ENCODE measurements at places on chromosomes 11 and 22. TPM values are rescaled to one million over a fixed set of nuclear protein-coding genes. Genes with fewer than 3 reads are reported as not detected.

GRCh38 chr11:73225851-73226250 lies 7.8 kb downstream of the P2RY2 start:
- H3K4me1 ChIP-seq = no peaks in the 10 kb centered on the region
- H3K27me3 ChIP-seq = peaks cover 53% of the 10 kb centered on the region

- peaks cover 19% of the 10 kb centered on the region for H3K4me1 ChIP-seq
- H3K4me3 ChIP-seq = no peak overlapping the region
- no peaks in the 10 kb centered on the region for H3K36me3 ChIP-seq
- H3K27me3 ChIP-seq = no peaks in the 10 kb centered on the region
- no peak for DNase-seq
These were observed 50.1 kb downstream of the LRRC32 start for GRCh38 chr11:76620489-76620888.

DNA sequence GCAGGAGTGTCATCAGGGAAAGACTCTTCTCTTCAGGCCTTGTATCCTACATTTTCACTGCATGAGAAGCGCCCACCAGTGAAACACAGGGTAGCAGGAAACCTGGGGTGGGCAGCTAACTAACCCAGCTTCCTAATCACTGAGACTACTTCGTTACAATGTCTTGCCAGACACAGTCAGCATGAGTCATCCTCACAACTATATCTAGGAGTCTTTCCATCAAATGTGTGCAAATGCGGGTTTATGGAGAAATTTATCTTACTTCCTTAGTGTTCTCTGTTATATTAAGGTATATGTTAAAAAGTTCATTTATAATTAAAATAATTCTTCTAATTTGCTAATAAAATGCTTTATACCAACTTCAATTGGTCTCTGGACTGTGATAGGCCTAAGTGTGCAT lies 79.9 kb upstream of the RAB1B start:
- no peak overlapping the region for H3K4me3 ChIP-seq
- no peak for DNase-seq
- peaks cover 4% of the 10 kb centered on the region for H3K36me3 ChIP-seq
- no peaks in the 10 kb centered on the region for H3K27me3 ChIP-seq

- H3K27me3 ChIP-seq = no peaks in the 10 kb centered on the region
- no peak overlapping the region for H3K27ac ChIP-seq
- DNase-seq = no peak
- H3K36me3 ChIP-seq = no peaks in the 10 kb centered on the region
These were observed 95.5 kb downstream of the PGR start for GRCh38 chr11:101034076-101034475.

- no peaks in the 10 kb centered on the region for H3K36me3 ChIP-seq
- peak overlapping the region; percentile 8 for H3K27ac ChIP-seq
- H3K4me3 ChIP-seq = no peak overlapping the region
These were observed 21.2 kb downstream of the SCGB1A1 start for GRCh38 chr11:62439785-62440602.

DNA sequence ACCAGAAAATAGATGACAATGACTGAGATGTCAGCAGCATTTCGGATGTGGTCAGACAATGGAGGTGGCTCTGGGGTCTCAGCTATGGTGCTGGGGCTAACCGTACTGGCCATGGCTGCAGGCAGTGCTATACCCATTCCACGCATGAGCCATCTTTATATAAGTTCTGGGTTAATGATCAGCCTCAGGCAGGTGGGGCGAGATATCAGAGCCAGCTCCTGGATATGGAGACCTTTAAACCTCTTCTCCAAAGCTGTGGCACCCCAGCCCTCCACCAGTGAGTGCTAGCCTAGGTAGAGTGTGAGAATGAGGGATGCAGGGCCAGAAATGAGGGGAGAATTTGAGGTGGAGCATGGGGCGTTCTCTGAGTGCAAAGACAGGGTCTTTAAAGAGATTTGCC lies at the start of gene SLC5A4:
Gene SLC5A4 (minus strand): TSS at position 131 of the 400 bp plus-strand sequence. CDS start 18 bp downstream, at position 113.
- H3K27ac ChIP-seq = no peak within 1 kb of the TSS
- no peak for DNase-seq
- no peaks in the 10 kb centered on the region for H3K4me1 ChIP-seq
- H3K4me3 ChIP-seq = no peak within 1 kb of the TSS

DNA sequence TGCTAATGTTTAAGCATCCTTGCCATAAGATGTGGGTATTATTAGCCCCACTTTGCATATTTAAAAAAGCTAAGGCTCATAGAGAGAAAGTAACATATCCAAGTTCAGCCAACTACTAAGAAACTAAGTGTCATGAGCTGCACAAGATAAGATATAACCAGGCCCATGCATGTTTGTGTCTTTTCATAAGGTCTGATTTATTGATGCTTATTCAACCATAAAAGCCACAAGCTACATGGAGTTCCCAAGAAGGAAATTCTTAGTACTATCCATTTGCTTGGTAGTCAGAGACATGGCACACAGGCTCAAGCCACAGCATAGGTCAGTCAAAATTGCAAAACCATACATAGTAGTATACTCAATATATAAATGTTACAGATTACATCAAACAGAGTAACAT lies 488.5 kb downstream of the SOX6 start:
- no peak for DNase-seq
- H3K27me3 ChIP-seq = peaks cover 2% of the 10 kb centered on the region
- H3K4me1 ChIP-seq = no peaks in the 10 kb centered on the region
- H3K36me3 ChIP-seq = no peaks in the 10 kb centered on the region
- H3K27ac ChIP-seq = no peak overlapping the region

DNA sequence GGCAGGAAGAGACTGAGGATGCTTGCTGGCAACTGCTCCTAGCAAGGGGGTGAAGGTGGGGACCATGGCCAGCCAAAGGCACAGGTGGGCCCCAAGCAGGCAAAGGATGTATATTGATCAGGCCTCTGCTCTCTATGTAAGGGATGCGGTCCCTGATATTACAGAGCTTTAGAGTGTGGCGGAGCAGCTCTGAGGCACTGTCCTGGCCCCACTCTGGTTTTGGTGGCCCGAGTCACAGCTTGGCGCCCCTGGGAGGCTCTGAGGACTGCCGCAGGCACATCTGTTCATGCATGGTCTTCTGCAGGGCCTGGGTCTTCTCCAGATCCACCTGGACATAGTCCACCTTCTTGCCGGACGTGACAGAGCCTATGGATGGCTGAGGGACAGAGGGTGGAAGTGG lies 45.5 kb downstream of the GAB4 start:
- no peak overlapping the region for H3K27ac ChIP-seq
- H3K4me3 ChIP-seq = no peak overlapping the region
- DNase-seq = no peak

DNA sequence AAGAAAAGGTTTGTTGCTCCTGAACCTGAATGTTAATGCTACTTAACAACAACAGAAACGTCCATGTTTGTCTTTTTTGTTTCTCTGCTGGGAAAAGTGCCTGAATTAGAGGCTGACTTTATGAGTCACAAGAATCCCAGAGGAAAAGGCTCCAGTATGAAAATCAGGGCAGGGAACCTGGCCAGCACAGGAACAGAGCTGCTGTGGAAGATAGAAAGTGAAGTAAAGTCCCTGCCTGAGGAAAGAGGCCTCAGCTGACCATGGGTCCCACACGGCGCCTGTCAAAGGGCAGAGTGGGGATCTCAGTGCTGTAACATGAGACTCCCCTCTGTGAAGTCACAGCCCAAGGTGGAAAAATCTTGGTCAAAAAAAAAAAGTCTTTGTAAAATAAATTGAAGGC lies 632.3 kb upstream of the CCDC90B start:
- no peaks in the 10 kb centered on the region for H3K27me3 ChIP-seq
- no peaks in the 10 kb centered on the region for H3K36me3 ChIP-seq

- H3K4me3 ChIP-seq = no peak overlapping the region
- DNase-seq = no peak
- H3K36me3 ChIP-seq = no peaks in the 10 kb centered on the region
These were observed 76.6 kb upstream of the LMO1 start for GRCh38 chr11:8340296-8340695.

DNA sequence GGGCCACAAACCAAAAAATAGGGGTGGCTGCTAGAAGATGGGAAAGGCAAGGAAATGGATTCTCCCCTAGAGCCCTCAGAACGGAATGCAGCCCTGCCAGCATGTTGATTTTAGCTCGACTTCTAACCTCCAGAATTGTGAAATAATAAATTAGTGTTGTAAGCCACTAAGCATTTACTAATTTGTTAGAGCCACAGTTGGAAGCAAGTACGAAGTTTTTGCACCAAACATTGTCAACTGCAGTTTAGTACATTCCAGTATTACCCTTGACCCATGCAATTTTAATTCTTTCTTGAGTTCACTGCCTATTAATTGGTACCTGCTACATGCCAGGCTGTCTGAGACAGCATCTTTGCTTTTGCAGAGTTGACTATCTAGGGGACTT lies 32.2 kb downstream of the PARVA start:
- H3K27me3 ChIP-seq = peaks cover 17% of the 10 kb centered on the region
- DNase-seq = no peak
- no peaks in the 10 kb centered on the region for H3K36me3 ChIP-seq
- H3K4me1 ChIP-seq = no peaks in the 10 kb centered on the region
- H3K4me3 ChIP-seq = no peak overlapping the region

GRCh38 chr11:8269636-8270035 lies 6.0 kb upstream of the LMO1 start:
- H3K27me3 ChIP-seq = no peaks in the 10 kb centered on the region
- H3K36me3 ChIP-seq = no peaks in the 10 kb centered on the region
- no peaks in the 10 kb centered on the region for H3K4me1 ChIP-seq
- no peak for DNase-seq

DNA sequence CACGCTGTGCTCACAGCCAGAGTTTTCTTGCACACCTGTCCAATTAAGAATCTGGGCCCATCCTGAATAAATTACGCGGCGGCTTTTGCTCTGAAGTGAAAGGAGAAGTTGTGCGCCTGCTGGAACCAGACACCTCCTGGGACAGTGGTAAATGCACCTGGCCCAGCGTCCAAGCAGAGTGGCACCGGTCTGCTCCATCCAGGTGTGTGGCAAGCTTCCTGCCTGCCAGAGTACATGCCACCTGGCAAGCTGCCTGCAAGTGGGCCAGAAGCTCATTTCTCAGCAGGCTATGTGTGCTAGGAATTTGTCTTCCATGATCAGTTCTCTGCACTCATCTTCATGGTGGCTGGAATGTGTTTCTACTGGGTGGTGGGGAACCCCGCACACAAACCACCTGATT lies 660.6 kb downstream of the ETS1 start:
- no peaks in the 10 kb centered on the region for H3K4me1 ChIP-seq
- no peak overlapping the region for H3K27ac ChIP-seq
- no peak for DNase-seq
- no peaks in the 10 kb centered on the region for H3K27me3 ChIP-seq
- no peaks in the 10 kb centered on the region for H3K36me3 ChIP-seq
- no peak overlapping the region for H3K4me3 ChIP-seq

- H3K27ac ChIP-seq = peak overlapping the region; percentile 74
- peaks cover 25% of the 10 kb centered on the region for H3K4me1 ChIP-seq
- DNase-seq = peak; percentile 60
- H3K36me3 ChIP-seq = peaks cover 26% of the 10 kb centered on the region
- H3K4me3 ChIP-seq = peak overlapping the region; percentile 63
These were observed 1.6 kb downstream of the NCR3LG1 start for GRCh38 chr11:17352950-17353820.

DNA sequence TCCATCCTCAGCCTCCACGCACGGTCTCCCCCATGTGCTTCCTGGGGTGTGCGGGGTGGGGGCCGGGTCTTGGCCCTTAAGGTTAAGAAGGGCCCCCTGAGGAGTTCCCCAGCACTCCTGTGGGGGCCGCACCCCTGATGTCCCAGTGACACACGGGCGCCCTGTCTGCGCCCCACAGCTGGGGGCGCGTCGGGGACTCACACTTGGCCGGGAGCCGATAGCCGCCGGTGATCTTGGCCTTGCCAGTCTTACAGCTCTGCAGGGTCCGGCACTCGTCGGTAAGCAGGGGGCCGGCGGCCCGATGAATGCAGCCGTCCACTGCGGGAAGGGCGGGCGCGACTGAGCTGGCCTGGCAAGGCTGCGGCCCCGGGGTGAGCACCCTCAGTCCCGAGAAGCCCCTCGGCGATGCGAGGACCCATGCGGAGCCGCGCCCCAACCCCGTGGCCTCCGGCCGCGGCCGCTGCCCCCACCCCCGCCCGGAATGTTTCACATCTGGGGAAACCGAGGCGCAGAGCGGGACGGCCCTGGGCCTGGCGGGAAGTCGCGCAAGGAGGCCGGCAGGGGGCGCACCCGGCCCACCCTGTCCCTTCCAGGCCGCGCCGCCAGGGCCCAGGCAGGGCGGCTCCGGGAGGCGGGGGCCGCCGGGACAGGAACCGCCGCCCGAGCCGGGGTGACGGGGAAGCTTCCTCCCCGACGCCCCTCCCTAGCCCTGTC lies 13.9 kb downstream of the OTUB1 start:
- no peak overlapping the region for H3K27ac ChIP-seq
- peaks cover 57% of the 10 kb centered on the region for H3K36me3 ChIP-seq
- no peak overlapping the region for H3K4me3 ChIP-seq
- DNase-seq = no peak
- peaks cover 62% of the 10 kb centered on the region for H3K4me1 ChIP-seq

GRCh38 chr22:41285441-41285819 lies 557 bp downstream of the RANGAP1 start:
- peaks cover 12% of the 10 kb centered on the region for H3K4me1 ChIP-seq
- peak; percentile 84 for DNase-seq
- peaks cover 39% of the 10 kb centered on the region for H3K36me3 ChIP-seq
- peak overlapping the region; percentile 97 for H3K27ac ChIP-seq

DNA sequence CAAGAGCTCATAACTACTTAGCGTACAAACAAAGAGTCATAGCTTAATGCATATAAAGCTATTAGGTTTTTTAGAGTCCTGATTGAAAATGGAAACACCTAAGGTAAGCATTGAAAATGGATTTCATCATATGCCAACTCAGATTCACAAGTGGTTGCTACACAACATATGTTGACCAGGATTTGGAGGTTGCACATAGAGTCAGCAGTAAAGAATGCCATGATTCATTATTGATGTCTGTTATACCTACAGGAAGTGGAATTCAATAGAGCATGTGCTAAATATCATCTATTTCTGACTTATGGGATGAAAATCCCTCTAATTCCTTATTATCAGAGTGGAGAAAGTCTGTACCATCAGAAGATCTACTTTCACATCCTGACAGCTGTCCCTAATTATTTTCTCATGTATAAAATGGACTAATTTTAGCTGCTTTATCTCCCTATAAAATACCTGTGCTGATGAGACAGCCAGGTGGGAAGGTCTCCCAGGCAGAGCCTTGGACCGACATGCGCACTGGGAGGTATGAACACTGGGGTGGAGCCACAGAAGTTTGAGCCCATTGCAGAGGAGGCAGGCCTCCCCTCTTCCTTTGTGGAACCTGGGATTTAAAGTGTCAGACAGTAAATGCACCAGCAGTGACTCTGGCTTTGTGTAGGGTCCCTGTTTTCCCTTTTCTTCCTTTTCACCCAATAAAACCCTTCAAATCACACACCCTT lies 204.2 kb downstream of the AASDHPPT start:
- no peaks in the 10 kb centered on the region for H3K27me3 ChIP-seq
- no peak overlapping the region for H3K4me3 ChIP-seq
- H3K36me3 ChIP-seq = no peaks in the 10 kb centered on the region
- no peak overlapping the region for H3K27ac ChIP-seq

GSTT4 gene
- total RNA-seq = not detected

LYVE1 gene
- total RNA-seq = 0.27 TPM

YPEL1 gene
- 0.54 TPM for total RNA-seq

OR8B4 gene
- total RNA-seq = not detected

RAG2 gene
- total RNA-seq = not detected

SLC37A2 gene
- 0.71 TPM for total RNA-seq

Data from K562 (cell line).